ENCODE measurements at places on chromosomes 16 and 17.
A peak's percentile ranks its signal among the peaks of the same experiment; 100 is the strongest.

GRCh38 chr16:87311387-87311786 is 5.8 kb downstream of the C16orf95 start:
- no peak for DNase-seq

DNA sequence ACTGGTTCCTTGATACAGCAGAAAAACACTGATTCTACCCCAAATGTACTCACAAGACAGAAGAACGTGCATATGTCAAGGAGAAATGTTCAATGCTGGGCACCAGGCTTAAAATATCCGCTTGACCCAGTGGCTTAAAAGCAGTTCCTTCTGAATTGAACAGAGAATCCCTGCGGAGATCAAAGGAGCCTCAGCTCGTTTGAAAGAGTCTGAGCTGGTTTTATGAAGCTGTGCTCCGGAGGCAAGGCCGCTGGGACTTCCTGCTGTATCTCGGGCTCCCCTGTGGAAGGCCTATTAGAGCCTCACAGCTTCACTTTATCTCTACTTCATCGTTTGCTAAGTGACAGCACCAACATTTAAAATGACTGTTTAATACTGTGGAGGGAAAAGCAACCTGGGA is 2.2 kb downstream of the LMF1 start:
- DNase-seq, result no peak

GRCh38 chr17:28244446-28244845 is 74.6 kb upstream of the TMEM97 start:
- no peak for DNase-seq

DNA sequence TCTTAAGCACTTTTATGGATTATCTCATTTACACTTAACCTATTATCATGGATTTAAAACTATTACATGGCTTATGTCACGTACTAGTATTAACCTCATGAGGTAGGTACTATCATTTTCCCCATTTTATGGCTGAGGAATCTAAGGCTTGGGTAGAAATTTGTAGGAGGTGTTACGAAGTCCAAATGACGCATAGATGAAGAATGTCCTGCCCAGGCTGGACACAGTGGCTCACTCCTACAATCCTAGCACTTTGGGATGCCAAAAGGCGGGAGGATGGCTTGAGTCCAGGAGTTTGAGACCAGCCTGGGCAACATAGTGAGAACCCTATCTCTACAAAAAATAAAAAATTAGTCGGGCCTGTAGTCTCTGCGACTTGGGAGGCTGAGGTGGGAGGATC is 4.8 kb upstream of the C1QL1 start:
- DNase-seq, result peak; percentile 48

GRCh38 chr16:74574146-74574545 is 32.8 kb downstream of the GLG1 start:
- no peak for DNase-seq

DNA sequence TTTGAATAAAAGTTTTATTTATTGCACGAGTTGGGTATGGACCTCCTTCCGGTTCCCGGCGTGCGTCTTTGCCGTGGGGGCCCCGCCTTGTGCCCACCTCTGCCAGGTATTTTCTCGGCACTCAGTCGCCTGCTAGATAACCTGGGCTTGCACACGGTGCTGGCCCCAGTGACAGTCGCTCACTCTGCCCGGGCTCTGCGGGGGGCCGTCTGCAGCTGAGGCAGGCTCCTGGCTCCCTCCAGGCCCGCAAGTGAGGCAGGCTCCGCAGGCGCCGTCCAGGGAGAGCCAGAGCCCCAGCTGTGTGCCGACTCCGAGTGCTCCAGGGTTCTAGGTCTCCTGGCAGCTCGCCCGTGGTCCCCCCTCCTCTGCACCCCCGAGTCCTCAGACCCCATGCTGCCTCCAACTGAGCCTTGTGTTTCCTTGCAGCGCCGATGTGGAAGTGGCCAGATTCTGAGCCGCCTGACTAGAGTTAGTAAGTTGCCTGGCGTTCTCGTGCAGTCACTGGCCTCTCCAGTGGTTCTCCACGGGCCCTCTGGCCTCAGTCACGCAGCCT is 54.7 kb upstream of the PVALEF start:
- no peak for DNase-seq

GRCh38 chr16:12323007-12323758 is 346.6 kb downstream of the SNX29 start:
- DNase-seq, result no peak

GRCh38 chr17:10109146-10109545 is 89.3 kb downstream of the GAS7 start:
- no peak for DNase-seq

DNA sequence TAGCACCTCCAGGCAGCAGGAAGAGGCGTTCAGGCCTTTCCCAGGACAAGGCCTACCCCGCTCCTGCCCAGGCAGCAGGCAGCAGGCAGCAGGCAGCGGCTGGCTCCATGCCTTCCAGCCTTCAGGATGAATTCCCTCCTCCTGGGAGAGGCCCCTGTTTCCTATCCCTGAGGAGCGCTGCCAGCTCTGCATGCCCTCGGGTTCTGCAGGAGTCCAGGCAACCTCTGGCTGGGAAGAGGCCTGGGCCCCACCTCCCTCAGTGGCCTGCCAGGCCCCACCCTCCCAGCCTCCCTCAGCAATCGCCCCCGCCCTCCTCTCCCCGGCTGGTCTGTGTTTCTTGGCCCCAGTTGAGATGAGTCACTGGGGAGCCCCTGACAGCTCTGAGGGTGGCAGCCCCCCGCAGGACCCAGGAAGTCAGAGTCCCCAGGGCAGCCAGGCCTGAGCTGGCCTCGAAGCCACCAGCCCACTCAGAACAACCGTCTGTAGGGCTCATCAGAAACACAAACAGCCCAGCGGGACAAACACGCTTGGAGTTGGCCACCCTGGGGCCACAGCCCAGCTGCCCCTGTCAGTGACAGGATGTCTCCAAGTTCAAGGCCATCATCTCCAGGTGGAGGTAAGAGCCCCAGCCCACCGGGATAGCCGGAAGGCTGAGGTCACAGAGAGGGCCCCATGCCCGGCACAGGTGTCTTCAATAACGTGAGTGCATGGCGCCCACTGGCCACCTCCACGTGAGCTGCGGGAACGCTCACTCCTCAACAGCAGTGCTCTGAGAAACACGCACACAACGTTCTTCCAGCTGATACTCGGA is 39.5 kb upstream of the CIBAR2 start:
- DNase-seq, result peak; percentile 21

DNA sequence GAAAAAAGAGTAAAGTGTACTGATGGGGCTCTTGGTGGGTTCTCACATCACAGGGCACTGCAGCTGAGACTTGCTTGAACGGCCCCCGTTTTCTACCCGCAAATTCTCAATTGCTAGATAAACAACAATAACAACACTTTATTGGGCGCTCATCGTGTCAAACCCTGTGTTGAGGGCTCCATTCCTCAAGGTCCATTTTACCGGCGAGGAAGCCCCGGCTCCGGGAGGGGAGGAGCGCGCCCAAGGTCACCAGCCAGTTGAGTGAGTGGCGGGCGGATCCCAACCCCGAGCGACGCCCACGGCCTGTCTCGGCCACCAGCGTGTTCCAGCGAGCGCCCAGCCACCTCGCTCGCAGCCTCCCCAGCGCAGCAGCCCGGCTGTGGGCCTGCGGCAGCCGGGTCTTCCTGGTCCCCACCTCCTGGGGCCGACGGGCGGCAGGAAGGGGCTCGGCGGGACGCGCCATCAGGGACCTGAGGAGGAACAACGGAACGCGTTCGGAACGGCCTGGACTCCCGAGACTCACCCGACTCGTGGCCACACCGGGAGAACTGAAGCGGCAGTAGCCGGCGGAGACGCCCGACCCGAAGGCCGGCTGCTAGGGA is 373 bp downstream of the CMC2 start:
- DNase-seq, result peak; percentile 41

GRCh38 chr17:6576038-6576785 is 19.9 kb upstream of the PITPNM3 start:
- DNase-seq, result no peak

- no peak for DNase-seq
These were observed 399.7 kb downstream of the CPPED1 start for GRCh38 chr16:12403746-12404658.

DNA sequence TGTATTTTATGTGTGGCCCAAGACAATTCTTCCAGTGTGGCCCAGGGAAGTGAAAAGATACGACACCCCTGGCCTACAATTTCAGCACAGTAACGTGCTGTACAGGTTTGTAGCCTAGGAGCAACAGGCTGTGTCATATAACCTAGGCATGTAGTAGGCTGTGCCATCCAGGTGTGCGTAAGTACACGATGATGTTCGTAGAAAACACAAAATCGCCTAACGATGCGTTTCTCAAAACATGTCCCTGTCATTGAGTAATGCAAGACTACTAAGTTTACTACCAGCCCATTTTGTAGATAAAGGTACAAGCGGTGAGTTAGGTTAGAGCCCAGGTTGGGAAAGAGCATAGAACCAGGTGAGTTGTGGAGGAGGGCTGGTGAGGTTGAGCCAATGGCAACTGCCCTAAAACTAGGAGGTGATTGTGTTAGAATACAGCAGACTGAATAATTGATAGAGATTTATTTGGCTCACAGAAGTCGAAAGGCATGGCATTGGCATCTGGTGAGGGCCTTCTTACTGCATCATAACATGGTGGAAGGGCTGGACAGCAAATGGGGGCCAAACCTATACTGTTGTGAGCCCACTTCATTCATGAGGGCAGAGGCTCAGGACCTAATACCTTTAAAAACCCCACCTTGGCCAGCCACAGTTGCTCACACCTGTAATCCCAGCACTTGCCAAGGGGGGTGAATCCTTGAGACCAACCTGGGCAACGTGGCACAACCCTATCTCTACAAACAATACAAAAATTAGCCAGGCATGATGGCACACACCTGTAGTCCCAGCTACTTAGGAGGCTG is 4.2 kb downstream of the EIF1 start:
- no peak for DNase-seq

DNA sequence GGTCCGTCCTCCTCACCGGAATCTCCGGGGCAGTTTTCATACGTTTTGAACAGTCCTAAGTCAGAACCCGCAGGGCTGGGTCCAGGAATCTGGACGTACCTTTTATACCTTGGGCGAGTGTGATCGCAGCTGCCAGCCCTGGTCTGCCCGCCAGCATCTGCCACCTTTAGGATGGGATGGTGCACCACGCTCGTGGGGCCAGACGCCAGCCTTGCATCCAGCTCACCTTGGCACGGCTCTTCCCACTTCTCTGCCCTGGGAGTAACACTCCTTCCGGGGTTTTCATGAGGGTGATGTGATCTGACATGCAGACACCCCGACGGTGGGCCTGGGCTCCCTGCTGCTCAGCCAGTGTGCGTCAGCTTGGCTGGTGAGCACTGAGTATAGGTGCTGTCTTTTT is 66.6 kb upstream of the ZNF469 start:
- no peak for DNase-seq

DNA sequence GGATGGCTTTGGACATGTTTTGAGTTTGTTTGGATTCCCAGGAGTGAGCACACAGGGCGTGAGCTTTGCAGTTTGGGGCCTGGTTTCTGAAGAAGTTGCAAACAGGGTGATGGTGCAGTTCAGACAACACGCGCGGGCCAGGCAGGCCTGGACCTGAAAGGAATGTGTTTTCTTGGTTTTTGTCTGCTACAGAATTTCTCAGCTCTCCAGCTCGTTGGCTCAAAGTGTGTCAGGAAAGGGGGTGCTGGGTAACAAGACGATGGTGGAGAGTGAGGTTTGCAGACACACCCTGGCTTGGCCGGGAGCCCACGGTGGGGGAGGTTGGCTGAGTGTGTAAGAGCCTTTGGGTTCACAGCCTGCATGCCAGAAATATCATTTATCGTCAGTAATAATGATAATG is 82.3 kb downstream of the CMIP start:
- no peak for DNase-seq

- no peak for DNase-seq
These were observed 89.7 kb downstream of the NPIPB11 start for GRCh38 chr16:29316761-29317183.

- DNase-seq, result no peak
These were observed at the start of gene PRCD for GRCh38 chr17:76539631-76540271. PRCD (plus strand) TSS chr17:76540044; CDS start chr17:76540142, 98 bp downstream.

- no peak for DNase-seq
These were observed 9.2 kb upstream of the FLYWCH1 start for GRCh38 chr16:2902337-2903130.

GRCh38 chr16:19486750-19487325 is 35.1 kb downstream of the GDE1 start:
- no peak for DNase-seq

GRCh38 chr17:39001703-39002637 is 34.8 kb upstream of the FBXO47 start:
- DNase-seq, result no peak

- DNase-seq, result no peak
These were observed 71.8 kb downstream of the IRF8 start for GRCh38 chr16:85970738-85971137.

DNA sequence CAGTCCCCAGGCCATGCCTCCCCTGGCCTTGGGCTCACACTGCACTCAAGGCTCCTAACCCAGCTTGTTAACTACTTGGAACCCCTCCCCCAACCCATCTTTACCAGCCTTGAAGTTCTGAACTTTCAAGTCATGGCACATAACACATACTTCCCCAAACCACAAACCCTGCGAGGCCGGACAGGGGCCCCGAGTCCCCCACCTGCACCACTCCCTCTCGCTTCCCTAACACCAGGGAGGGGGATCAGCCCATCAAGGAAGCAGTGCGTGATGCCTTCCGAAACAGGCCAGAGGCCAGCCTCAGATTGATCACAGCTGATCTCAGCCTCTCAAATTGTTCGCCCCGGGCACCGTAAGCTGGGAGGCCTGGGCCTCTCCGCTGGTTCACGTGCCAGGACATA is 3.0 kb upstream of the NLRC3 start:
- DNase-seq, result no peak

DNA sequence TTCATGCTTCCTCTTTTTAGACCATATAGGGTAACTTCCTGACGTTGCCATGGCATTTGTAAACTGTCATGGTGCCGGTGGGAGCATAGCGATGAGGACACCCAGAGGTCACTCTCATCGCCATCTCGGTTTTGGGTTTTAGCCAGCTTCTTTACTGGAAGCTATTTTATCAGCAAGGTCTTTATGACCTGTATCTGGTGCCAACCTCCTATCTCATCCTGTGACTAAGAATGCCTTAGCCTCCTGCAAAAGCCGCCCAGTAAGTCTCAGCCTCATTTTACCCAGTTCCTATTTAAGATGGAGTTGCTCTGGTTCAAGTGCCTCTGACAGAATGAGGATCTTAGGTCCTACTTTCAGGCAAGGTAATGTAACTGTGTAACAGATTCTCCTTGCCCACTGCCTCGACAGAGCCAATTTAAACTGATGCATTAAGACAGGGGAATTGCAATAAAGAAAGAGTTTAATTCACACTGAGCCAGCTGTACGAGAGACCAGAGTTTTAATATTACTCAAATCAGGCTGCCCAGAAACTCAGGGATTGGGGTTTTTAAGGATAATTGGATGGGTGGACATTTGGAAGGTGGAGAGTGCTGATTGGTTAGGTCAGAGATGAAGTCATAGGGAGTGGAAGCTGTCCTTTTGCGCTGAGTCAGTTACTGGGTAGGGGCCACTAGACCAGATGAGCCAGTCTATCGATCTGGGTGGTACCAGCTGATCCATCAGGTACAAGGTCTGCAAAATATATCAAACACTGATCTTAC is 59.9 kb upstream of the ATF7IP2 start:
- DNase-seq, result no peak

DNA sequence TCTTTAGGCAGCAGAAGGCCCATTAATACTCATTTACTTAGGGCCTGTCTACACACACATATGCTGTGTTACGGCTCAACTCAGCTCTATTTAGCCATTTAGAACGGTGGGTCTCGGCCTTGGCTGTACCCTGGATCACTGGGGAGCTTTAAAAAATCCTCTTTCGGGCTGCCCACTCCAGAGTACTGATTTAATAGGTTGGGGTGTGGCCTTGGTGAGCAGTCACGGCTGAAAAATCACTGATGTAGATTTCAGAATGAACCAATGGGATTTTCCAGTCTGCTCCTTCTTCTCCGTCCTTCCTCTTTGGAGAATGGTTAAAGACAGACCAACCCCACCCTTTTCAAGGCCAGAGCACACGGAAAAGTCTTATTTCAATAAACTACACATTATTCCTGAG is 223.5 kb downstream of the CCDC182 start:
- DNase-seq, result peak; percentile 62
